CD4-positive, alpha-beta memory T cell (primary cell): ENCODE measurements at places on chromosomes 6 and 20.
A peak's percentile ranks its signal among the peaks of the same experiment; 100 is the strongest.

DNA sequence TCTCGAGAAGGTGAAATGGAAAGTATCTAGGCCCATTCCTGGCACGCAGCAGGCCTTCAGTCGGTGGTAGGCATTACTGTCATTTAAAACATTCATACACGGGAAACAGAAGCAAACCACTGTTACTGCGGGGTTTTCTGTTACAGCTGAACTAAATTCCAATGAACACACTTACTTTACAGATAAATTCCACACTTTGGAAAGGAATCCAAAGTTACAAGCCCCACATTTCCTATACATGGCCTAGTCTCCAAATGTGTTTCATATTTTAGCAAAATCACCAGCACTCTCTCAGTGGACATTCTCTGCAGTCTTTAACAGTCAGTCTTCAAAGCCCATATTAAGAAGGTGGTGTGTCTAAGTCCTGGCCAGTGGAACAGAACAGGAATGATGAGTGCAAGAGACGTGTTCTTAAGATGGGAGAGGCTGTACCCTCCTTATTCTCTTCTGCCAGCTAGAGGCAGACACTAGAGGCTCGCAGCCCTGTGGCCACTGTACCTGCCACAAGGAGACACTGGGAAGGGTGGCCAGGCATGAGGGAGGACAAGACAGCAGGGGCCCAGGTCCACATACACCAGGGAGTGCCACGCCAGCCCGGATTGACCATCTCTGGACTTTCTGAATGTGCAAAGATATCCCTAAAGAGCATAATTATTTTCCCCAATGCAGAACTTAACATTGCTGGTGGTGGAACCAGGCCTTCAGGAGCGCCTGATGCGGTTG is 76.4 kb downstream of the CDC5L start:
- DNase-seq = no peak

GRCh38 chr20:48905297-48905647 is 16.2 kb upstream of the ARFGEF2 start:
- no peak for DNase-seq

GRCh38 chr20:21411725-21412124 is 14.4 kb upstream of the NKX2-4 start:
- DNase-seq = no peak

GRCh38 chr6:33977606-33978411 is 168.1 kb downstream of the GRM4 start:
- no peak for DNase-seq

GRCh38 chr6:19180348-19181072 is 656.7 kb upstream of the ID4 start:
- DNase-seq = no peak

DNA sequence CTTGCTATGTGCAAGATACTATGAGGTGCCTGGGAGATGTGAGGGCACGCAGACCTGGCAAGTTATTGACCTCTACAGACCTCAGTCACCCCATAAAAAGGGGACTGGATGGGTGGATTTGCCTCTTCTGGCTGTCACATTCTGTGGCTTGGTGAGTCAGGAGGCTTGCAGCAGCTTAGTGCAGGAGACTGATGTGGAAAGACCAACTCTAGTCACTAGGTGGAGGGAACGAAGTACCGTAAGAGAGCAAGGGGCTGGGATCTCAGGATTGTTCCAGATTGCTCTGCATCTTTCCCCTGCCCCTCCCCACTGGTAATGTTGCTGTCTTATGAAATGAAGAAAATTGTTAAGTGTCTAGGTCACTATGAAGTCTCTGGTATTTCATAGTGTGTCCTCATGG is 3.3 kb downstream of the MAPRE1 start:
- peak; percentile 41 for DNase-seq

- no peak for DNase-seq
These were observed 574.2 kb downstream of the KHDRBS2 start for GRCh38 chr6:61711849-61712248.

GRCh38 chr20:3276680-3277015 is 37.7 kb upstream of the SLC4A11 start:
- DNase-seq = no peak

GRCh38 chr20:62219992-62220665 is at the start of gene HRH3:
Gene HRH3, minus strand, starts transcription at chr20:62220278. Its CDS starts 308 bp downstream, at chr20:62219970.
- peak; percentile 43 for DNase-seq

DNA sequence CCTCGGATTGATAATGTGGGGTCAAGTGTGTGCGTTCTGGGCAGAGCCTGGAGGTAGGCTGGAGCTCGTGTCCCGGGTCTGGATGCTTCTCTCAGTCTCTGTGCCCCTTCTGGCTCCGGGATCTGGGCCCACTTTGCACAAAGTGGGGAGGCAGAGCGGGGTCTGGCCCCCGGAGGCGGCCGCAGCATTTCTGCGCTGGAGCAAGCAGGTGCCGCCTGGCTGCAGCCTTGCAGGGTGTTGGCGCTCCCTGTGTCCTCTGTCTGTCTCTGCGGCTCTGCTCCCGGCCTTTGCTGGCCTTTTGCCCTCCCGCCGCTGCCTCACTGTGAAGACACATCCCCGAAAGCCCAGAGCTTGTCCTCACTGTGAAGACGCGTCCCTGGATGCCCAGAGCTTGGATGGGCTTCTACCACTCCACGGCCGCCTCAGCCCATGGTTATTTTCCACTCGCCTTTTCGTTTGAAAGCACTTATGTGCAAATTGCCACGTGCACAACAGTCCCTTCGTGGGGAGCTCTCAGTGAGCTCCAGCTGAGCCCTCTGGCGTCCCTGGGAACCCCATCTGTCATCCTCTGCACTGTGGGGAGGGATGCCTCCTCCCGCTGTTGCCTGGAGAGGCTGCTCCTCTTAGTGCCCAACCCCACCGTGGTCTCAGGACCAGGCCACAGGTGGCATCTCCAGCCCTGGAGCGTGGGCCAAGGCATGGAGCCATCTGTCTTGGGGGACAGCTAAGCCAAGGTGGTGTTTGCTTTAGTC is 17.4 kb downstream of the SLCO4A1 start:
- DNase-seq = no peak

GRCh38 chr20:40920291-40920690 is 108.3 kb upstream of the TOP1 start:
- no peak for DNase-seq

DNA sequence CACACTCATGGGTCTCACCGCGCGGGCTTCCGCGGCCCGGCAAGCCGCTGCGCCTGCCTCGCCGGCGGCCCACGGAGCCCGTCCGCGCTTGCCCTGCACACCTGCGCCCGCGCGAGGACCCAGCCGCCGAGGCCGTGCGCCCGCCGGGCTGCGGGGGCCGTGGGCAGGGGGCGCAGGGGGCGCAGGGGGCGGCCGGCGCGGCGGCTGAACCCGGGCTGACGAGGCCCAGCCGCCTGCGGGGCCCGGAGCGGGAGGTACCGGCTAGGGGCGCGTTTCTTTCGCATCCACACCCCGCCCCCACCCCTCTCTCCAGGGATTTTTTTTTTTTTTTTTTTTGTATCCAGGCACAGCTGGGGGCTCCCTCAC is 43.8 kb upstream of the OSTM1 start:
- DNase-seq = no peak

GRCh38 chr6:163579111-163579879 is 164.8 kb downstream of the QKI start:
- no peak for DNase-seq

DNA sequence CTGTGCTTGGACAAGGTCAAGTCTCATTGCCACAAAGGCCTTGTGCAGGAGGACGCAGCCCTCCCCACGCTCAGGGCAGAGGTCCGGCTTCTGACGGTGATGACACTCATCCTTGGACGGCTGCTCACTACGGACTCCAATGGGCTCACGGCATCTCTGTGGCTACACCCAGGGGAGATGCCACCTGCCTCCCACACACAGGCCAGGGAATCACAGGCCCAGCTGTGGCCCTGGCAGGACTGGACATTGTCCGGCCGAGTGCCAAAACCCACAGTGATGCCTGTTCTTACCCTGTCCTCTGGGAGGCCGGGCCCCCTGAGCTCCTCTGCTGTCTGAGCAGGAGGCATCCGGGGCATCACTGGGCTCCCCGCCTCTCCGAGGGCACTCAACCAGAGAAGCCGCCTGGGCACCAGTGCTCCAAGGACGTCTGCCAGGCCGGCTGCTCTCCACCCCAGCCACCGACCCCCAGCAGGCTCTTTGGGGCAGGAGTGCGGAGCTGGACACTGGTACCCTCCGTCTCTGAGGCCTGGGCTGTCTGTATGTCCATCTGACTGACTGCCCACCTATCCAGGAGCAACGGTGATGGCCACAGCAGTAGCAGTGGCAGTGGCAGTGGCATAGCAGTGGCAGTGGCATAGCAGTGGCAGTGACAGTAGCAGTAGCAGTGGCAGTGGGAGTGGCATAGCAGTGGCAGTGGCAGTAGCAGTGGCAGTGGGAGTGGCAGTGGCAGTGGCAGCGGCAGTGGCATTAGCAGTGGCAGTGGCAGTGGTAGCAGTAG is 1.9 kb downstream of the RBBP8NL start:
- no peak for DNase-seq

DNA sequence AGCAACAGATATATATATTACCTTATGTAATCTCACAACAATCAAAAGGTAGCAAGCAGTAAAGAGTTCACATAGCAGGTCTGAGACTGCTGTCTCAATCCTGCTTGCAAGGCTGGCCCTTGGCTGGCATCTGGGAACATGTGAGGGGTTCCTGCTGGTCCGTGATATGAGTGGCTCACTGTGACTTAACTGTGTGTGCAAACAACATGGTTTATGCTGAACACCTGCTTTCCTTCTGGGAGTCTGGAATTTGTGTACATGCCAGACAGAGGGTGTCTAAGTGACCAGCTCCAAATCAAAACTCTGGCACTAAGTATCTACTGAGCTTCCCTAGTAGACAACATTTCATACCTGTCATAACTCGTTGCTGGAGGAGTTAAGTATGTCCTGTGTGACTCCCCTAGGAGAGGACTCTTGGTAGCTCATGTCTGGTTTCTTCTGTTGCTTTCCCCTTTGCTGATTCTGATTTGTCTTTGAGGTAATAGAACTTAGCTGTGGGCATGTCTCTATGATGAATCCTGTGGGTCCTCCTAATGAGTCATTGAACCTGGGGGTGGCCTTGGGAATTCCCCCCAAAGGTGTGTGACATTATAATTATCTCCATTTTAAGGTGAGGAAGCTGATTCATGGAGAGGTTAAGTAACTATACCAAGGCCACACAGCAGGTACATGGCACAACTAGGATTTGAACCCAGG is 131.6 kb upstream of the NEDD9 start:
- no peak for DNase-seq

DNA sequence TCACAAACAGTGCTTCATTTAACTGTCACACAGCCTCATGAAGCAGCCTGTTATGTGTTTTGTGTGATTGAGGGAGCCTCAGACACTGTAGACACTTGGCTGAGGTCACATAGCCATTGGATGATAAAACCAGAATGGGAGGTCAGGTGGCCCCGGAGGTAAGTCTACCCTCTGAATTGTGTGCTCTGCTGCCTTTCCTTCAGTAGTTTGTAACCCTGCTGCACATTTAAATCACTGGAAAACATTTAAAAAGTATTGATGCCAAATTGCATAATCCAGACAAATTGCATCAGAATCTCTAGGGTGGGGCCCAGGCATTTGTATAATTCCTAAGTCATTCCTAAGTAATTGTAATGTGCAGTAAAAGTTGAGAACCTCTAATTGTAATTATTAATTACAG is 85.2 kb upstream of the ECI2 start:
- no peak for DNase-seq

GRCh38 chr6:116402108-116402937 is 31.6 kb downstream of the DSE start:
- DNase-seq = no peak

DNA sequence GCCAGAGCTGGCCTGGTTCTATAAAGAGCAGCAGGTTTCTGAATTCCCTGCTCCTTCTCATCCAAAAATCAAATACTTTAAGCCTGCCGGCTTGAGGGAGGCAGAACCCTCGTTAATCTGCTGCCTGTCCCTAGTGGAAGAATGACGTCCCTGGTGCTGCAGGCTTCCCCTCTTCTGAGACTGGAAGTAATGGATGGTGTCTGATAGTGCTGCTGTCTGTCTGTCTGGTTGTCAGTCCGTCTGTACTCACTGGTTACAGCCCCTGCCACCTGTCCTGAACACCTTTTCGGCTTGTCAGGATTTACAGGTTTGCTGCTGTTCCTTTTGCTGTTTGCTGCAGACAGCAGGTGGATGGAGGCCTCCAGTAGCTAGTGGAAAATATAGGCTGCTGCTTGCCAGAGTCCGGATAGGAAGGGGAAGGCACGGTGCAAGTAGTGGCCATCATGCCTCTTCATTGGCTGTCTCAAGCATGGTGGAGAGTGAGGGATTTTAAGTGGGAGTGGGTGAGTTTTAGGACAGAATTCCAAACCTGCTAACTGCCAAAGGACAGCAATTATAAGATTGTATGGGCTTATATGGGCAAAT is 2.5 kb downstream of the RIMS1 start:
- no peak for DNase-seq
